ENCODE measurements at places on chromosomes 13 and 19.

- no peak for DNase-seq
These were observed 56.5 kb downstream of the DCLK1 start for GRCh38 chr13:36074659-36075058.

DNA sequence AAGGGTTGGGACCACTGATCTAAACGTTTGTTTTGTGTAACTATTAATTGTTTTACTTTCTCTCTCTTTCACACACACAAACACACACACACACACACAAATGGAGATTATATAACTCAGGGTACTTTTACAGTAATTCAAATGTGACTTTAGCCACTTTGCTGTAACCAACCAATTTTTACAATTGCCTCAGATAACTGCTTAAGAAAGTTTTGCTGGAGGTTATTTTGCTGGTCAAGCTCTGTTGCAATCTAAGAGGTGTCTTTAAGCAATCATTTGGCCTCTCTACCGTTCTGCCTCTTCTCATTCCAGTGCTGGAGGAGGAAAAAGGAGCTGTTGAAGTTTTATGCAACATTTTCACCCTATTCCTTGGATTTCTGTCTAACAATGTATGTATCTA, 63.0 kb downstream of the TBC1D4 start:
- no peak for DNase-seq

DNA sequence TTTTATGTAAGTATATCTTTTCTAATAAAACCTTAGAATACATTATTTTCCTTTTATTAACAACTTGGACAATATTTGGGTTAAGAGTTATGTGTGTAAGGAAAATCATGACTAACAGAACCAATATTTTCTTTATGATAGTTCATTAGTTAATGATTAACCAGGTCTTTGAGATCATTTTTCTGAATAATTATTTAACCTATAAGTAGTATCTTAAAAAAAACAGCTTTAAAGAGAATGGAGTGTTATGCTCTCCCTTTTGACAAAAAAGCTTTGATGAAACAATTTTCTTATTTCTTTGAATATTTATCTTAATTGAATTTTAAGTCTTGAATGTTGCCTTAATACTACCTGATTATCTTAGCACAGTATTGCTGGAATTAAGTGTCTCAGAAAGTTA, 3.8 kb downstream of the SLAIN1 start:
- no peak for DNase-seq

- peak; percentile 6 for DNase-seq
These were observed 47.3 kb downstream of the MPHOSPH8 start for GRCh38 chr13:19680751-19681150.

GRCh38 chr13:30870049-30870884, 35.8 kb upstream of the MEDAG start:
- peak; percentile 98 for DNase-seq

- DNase-seq: no peak
These were observed 24.9 kb downstream of the CCDC8 start for GRCh38 chr19:46388311-46389095.

DNA sequence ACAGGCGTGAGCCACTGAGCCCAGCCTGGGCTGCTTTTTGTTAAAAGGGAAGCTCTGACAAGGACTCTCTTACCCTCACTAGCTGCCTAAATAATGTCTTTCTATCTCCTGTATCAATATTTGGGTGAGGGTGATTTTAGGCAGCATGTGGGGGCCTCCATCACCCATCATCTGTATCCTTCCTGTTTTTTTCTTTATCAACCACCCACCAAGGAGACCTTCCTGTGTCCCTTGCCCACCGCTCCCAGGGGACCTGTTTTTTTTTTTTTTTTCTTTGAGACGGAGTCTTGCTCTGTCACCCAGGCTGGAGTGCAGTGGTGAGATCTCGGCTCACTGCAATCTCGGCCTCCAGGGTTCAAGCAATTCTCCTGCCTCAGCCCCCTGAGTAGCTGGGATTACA, 5.4 kb upstream of the NDUFB7 start:
- no peak for DNase-seq

DNA sequence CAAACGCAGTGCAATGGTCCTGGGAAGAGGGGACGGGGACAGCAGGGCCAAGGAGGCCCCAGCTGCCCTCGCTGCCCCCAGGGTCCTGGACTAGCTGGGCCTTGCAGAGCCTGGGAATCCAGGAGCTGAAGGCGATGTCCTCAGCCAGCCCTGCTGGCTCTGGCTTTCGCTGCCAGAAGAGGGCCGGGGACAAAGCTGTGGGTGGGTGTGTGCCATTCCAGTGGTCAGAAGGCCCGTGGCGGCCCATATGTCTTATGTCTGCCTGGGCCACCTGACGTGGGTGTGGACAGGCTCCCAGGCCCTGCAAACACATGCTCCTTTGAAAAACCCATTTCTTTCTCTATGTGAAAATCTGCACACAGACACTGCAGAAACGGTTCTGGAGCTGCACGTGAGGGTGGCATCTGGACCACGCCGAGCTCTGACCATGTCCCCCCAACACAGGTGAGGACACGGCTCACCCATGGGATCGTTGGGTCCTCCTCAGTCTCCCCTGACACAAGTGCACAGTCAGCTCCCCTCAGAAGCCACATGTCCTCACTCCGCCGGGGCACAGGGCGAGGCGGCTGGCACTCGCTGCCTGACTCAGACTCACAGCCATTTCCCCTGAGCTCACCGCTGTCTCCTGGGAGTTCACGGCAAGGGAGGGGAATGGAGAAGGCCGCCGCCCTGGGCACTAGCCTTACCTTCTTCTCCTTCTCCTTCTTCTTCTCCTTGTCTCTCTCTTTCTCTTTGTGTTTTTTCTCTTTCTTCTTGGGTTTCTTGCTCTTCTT, 16.9 kb downstream of the IZUMO4 start:
- no peak for DNase-seq

- DNase-seq: no peak
These were observed 167.2 kb downstream of the NDFIP2 start for GRCh38 chr13:79648191-79648590.

DNA sequence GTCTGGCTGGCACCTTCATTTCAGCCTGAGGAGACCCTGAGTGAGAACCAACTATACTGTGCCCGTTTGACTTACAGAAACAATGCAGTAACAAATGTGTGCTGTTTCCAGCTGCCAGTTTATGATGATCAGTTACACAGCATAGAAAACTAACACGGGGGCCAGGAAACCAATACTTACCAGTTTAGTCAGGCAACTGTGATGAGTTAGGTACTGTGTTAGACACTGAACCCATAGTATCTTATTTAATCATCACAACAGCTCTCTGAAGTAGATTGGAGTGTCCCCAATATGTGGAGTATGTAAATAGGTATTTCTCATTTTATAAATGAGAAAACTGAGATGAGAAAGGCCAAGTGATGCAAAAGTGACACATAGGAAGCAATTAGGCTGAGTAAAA, 620.9 kb upstream of the KLF12 start:
- no peak for DNase-seq

- no peak for DNase-seq
These were observed 15.4 kb downstream of the LILRA1 start for GRCh38 chr19:54608792-54609191.

DNA sequence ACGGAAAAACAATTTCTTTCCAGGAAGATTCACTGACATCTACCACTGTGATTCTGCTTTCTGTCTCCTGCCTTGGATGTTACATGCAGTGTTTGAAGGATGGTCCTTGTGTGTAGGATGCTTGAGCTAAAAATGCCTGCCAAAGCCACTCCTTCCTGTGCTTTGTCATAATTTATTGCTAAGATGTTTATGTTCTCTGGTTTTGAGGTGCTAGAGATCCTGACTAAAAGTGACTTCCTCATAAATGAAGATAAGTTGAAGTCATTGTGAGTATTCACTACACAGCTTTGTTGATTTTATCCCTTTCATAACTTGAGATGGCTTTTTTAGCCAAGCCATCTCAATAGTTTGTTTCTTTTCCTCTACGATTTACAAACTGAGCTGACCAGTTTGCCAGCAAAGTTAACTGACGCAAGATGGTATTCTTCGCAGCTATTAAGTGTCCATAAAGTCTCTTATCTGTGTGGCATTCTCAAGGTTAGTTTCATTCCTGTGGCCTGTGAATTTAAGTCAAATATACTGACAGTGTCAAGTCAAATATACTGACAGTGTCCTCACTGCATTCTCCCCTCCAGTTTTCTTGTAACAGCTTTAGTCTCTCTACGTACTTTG, 15.7 kb upstream of the FBXL3 start:
- DNase-seq: no peak

DNA sequence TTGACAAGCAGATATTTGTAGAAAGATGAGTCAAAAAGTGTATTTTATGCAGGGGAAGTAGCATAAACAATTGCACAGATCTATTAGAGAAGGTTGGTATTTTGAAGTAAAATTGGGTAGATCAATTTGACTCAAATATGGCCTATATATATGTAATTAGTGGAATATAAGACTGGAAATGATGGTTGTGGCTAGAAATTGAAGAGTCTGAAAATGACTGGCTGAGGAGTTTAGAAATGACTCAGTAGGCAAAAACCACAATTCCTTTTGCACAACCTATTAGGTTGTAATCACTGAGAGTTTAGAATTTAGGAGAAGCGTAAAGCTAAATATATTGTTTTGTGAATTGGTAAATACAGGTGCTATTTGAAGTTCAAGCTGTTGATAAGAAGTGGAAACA, 622.6 kb upstream of the PCDH20 start:
- DNase-seq: no peak

- peak; percentile 27 for DNase-seq
These were observed 11.8 kb downstream of the LRRC4B start for GRCh38 chr19:50556282-50557008.

GRCh38 chr13:80196756-80197155, 144.2 kb downstream of the SPRY2 start:
- DNase-seq: no peak

GRCh38 chr13:27449081-27449603, 1.2 kb downstream of the MTIF3 start:
- DNase-seq: no peak

GRCh38 chr19:40147693-40148347, 43.4 kb upstream of the MAP3K10 start:
- DNase-seq: peak; percentile 20

GRCh38 chr19:1618157-1619093, 13.2 kb upstream of the UQCR11 start:
- no peak for DNase-seq

DNA sequence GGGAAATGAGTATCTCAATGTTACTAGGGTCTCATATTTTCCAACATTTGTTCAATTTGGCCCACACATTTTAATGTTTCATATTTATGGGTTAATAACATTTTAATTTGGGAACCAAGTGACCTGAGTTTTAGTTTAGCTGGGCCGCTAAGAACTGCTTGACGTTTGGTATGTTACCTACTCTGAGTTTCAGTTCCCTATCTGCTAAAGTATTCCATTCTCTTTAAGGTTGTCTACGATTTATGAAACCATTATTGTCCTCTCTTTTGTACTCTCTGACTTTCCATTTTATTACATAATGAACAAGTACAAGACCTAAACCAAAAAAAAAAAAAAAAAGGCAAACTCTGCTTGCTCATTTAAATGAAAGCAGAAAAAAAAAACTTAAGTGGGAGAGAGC, 89.9 kb downstream of the FGF14 start:
- DNase-seq: no peak

DNA sequence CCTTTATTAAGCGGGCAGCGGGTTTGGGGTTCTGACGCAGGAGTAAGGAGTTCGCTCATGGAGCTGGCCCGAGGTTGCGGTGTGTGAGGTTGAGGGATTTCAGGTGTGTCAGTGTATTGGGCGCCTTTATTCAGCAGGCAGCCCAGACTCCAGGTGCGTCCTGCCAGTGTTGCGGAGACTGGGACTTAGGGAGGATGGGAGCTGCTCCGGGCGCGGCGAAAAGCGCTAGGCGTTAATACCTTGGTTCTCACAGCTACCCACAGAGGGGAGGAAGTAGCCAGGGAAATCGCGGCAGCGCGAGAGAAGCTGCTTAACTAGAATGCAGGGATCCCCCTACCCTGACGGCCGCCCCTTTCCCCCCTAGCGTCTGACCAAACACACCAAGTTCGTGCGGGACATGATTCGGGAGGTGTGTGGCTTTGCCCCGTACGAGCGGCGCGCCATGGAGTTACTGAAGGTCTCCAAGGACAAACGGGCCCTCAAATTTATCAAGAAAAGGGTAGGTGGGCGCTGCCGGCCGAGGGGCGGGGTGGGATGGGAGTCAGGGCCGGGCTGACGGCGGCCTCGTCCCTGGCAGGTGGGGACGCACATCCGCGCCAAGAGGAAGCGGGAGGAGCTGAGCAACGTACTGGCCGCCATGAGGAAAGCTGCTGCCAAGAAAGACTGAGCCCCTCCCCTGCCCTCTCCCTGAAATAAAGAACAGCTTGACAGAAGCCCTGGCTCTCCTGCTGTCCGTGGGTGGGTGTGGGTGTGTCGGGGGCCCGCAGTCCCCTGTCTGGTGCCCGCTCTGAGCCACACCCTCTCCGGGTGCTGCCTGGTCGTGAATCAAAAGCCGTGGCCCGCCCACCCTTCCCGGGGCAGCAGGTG, 1.1 kb downstream of the RPL36 start:
- peak; percentile 67 for DNase-seq

DNA sequence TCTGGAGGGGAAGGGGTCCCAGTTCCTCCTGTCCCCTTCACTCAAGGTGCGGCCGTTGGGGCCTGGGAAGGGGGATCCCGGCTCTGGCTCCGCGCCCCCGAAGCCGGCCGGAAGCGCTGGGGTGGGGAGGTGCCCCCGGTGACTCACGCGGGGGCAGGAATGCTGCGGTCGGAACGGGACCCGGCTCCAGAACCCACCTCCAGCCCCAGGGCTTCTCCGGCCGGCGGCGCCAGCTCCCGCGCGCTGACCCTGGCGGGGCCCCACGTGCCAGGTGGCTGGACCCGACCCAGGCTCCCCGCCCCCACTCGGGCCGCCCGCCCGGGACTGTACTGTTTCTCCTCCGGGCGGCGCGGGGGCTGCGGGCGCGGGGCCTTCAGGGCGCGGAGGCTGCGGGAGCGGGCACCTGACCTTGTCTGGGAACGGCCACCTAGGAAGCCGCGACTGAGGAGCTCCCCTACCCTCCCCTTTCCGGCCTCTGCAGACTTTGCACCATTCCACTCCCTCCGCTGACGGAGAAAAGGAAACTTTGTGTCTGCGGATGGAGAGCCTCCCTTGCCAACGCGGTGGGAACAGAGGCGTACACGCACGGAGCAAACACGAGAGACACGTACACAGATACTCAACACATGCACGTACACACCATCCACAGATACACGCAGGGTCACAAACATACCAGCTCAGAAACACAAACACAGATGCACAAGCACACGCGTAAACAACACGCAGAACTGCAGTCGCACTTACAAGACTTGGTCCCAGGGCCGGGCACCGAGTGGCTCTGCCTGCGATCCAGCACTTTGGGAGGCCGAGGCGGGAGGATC, 7.2 kb downstream of the AXL start:
- DNase-seq: no peak

DNA sequence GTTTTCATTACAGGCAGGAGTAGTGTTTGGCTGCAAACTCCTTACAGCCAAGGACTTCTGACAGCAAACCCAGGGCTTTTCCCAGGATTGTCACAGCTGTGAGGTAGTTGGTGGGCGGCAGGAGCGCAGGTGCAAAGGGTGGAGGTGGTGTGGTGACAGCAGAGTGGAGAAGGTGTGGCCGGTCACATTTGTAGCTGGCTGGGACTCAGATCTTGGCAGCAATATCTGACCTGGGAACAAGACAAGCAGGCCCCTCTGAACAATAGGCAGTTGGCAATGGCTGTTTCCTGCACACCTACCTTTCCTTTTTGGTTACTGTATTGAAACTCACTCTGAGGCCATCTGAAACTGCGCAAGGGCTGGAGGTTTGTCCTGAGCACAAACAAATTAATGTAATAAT, 327.3 kb downstream of the COG6 start:
- no peak for DNase-seq

Data from fibroblast of the conjunctiva (primary cell).